ENCODE measurements at places on chromosomes 7 and 10. TPM values are rescaled to one million over a fixed set of nuclear protein-coding genes. Genes with fewer than 3 reads are reported as not detected.

GRCh38 chr7:102205915-102206314, 80.8 kb upstream of the SH2B2 start:
- no peak for DNase-seq

DNA sequence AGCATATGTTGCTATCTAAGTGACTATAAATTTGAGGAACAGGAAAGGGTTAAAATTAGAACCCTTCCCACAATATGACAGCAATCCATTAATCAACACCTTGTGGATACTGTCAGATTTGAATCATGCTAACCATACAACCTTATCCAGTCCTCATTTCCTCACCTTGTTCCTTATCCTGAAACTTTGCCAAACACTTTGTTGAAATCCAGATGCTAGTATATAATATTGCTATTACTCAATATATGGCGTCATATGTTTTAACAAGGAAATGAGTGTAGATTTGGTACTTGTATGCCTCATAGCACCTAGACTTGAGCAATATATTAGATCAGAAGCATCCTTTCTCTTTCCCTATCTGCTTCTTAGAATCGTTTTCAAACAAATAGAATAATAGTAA, 66.3 kb upstream of the SLC25A13 start:
- no peak for DNase-seq

GRCh38 chr7:29229066-29229465, 34.5 kb downstream of the CHN2 start:
- peak; percentile 90 for DNase-seq

GRCh38 chr10:47344996-47345870, 2.9 kb upstream of the RBP3 start:
- no peak for DNase-seq

DNA sequence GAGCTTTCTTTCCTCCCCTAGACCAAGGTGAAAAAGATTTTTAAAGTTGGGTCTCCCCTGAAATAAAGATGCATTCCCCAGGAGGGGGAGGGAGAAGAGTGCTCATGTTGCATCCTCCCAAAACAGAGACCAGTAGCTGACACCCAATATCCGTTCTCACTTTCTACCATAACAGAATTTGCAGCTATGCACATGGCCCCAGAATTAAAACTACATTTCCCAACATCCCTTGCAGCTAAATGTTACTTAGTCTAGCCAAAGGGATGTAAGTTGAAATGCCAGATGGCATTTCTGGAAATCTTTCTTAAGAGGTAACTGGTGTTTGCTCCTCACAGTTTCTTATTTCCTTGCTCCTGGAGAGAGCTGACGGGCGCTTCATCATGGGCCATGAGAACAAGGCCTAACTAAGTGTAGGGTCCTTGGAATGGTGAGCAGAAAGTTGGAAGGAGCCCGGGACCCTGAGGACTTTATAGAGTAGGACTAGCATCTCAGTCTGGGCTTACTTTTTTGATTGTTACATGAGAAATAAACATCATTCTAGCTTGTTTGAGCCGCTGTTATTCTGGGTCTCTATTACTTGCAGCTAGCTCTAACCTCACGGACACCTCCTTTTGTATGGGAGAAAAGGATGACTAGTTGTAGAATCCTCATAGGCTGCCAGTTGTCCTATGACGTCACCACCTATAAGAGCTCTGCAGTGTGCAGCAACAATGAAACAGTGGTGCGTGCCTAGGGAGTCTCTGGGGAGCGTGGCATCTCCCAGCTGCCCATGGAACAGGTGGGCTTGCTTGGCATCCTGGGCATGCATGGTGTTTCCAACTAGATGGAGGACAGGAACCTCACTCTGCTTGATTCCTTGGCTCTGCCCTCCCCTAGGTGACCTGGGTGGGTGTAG, 46.1 kb upstream of the EXOC6 start:
- DNase-seq: no peak

DNA sequence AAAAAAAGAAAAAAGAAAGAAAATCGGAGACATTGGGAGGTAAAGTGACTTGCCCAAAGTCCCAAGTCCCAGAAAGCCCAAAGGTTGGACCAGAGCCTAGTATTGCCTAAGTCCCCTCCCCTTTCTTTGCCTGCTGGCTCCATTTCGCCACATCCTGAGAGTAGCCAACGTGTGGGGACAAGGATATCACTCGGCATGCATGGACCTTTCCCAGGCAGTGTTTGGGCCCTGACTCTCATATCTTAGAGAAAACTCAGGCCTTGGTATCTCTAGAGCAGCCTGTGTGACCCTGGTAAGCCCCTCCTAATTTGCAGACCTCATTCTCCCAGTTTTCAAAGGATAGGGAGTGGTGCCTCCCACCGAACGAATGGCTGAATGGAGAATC, 294.2 kb upstream of the ZMIZ1 start:
- no peak for DNase-seq

GRCh38 chr7:585873-586272, 66.2 kb upstream of the PDGFA start:
- no peak for DNase-seq

GRCh38 chr10:13139150-13139549, 22.2 kb upstream of the MCM10 start:
- DNase-seq: no peak

DNA sequence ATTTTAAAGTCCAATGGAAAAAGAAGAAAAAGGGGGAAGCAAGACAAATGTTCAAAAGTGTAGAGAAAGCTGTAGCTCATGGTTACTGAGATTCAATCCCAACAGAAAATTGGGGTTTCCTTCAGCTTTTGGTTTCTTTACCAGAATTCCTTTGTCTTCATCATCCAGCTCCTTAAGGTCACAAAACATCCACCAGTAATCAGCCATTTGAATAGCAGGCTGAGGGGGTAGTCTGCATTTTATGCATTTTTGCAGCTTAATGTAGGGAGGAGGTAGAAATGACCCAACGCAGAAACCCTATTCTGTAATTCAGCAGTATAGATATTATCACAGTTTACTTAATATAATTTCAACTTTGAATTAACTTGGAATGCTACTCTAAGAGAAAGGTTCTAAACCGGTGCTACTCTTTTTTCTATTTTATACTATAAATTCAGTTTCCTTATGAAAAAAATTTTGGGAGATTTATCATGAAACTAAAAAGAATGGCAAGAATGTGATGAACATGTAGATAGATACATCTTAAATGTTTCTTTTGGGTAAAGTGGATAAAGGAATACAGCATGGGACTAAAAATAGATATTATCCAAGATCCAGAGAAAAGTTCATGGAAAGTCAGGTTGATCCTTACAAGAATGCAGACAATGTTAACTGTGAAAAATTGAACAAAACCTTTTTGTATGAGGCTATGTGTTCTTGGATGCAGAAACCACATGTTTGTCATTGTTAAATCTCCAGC, 596.9 kb downstream of the PHTF2 start:
- DNase-seq: no peak

DNA sequence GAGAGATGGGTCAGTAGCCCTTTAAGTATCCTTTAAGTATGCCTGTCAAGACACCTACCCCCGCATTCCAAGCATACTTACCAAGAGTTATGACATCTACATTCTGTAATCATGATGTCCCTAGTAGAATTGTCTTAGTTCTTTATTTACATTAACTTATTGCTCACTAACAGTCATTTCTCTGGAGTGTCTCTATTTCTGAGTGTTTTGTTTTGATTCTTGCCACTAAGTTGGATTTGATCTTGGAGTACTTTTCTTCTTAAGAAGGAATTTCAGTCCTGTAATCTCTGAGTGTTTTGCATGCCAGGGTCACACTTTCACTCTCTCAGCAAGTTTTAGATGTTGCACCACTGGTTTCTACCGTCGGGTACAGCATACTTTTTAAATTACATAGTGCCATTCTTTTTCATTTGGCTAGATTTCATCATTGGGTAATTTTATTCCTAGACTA, 1053.9 kb downstream of the KCNMA1 start:
- DNase-seq: no peak

- no peak for DNase-seq
Measured at GRCh38 chr10:58373442-58373827, 11.8 kb upstream of the TFAM start.

DNA sequence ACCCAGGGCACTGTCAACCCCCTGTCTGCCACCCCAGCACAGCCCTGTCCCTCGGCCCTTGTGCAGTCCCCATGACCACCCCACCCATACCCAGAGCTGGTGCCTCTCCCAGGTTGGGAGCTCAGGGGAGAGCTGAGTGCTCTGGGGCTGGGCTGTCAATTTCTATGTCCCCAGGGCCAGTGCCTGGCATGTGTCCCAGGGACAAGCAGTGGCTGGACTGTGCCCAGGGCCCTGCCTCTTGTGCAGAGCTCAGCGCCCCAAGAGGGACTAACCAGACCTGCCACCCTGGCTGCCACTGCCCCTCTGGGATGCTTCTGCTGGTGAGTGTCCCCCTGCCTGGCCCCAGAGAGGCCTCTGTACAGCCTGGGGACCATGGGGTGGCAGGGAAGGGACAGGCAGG, 29.0 kb upstream of the ZNF862 start:
- no peak for DNase-seq

DNA sequence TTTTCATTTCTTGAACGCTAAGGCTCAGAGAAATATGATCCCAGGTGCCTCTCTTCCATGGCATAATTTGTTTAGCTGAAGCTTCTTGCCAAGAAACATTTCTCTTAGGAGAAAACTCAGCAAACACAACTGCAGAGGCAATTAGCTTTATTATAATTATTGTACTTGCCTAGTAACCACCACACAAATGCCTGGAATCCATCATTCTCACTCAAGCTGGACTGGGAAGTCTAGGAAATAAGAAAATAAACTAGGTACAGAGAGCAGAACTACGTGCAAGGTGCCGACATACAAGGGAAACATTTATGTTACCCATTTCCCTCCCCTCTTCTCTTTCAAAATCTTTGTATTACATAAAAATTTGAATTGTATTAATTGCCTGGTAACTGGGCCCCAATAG, 15.1 kb downstream of the SLC35B4 start:
- DNase-seq: no peak

- no peak for DNase-seq
Measured at GRCh38 chr7:135160098-135160857, 10.2 kb downstream of the CYREN start.

- DNase-seq: no peak
Measured at GRCh38 chr10:54108961-54109360, 692.1 kb downstream of the PCDH15 start.

GRCh38 chr7:28815928-28816373, 142.2 kb downstream of the TRIL start:
- DNase-seq: no peak

GRCh38 chr10:1572519-1573333, 164.6 kb downstream of the ADARB2 start:
- DNase-seq: no peak

Gene RTKN2
- total RNA-seq: 3.1 TPM

Gene APBB1IP
- not detected for total RNA-seq

Gene NPSR1
- total RNA-seq: not detected

Gene CHAT
- total RNA-seq: not detected

Gene MBLAC1
- total RNA-seq: 2.9 TPM

Gene HSPA12A
- total RNA-seq: 0.18 TPM
